ENCODE measurements at places on chromosomes 3 and 15.

DNA sequence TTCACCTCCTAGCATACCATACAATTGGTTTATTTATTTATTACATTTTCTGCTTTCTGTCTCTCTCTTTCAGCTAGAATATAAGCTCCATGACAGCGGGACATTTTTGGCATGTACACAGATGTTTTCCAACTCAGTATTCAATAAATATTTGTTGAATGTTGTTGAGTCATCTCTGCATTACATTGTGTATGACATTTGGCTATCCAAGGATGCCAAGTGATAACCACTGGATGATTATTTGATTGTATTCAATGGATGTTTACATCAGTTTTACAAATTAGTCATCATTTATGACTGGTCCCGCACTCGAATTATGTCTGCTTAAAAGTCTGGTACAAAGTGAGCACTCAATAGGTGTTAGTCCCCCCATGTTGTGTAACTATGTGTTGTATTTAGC is 49.5 kb upstream of the STXBP5L start:
- no peak for DNase-seq

DNA sequence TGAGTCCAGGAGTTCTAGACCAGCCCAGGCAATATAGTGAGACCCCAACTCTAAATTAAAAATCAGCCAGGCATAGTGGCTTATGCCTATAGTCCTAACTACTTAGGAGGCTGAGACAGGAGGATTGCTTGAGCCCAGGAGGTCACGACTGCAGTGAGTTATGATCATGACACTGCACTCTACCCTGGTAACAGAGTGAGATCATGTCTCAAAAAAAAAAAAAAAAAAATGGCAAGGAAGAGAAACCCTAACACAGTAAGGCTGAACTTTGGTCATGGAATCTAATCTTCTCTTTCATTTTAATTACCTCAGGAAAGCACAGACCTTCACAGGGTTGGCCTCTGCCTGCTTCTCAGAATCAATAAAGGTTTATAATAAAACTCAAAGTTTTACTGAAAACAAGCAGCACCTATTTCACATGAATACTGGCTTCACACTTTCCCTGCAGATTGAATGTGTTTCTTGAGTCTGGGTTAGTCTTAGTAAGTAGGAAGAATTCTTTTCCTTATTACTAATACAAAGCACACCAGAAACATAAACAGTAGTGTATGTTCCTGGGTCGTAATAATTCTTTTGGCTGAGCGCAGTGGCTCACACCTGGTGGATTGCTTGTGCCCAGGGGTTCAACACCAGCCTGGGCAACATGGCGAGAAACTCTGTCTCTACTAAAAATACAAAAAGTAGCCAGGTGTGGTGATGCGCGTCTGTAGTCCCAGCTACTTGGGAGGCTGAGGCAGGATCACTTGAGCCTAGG is 11.6 kb upstream of the NR2C2 start:
- DNase-seq, result no peak

- DNase-seq, result no peak
Observed at GRCh38 chr3:23094890-23095462, 108.2 kb upstream of the UBE2E2 start.

DNA sequence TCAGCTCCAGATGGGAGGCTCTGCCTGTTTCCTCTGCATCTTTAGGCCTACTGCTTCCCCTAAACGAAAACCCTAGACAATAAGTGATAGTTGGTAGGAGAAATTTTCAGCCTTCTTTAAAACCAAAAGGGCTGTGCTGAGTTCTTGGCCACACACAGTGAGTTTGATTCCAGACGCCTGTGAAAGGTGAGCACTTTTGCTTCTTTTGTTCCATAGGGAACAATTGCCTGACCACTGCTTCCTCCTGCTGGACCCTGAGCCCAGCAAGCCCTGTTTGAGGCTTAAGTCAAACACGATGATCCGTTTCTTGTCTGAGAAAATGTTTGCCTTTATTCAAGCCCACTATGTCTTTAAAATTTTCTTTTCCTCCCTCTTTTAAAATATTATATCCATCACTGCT is 493.9 kb downstream of the ZIC1 start:
- DNase-seq, result no peak

DNA sequence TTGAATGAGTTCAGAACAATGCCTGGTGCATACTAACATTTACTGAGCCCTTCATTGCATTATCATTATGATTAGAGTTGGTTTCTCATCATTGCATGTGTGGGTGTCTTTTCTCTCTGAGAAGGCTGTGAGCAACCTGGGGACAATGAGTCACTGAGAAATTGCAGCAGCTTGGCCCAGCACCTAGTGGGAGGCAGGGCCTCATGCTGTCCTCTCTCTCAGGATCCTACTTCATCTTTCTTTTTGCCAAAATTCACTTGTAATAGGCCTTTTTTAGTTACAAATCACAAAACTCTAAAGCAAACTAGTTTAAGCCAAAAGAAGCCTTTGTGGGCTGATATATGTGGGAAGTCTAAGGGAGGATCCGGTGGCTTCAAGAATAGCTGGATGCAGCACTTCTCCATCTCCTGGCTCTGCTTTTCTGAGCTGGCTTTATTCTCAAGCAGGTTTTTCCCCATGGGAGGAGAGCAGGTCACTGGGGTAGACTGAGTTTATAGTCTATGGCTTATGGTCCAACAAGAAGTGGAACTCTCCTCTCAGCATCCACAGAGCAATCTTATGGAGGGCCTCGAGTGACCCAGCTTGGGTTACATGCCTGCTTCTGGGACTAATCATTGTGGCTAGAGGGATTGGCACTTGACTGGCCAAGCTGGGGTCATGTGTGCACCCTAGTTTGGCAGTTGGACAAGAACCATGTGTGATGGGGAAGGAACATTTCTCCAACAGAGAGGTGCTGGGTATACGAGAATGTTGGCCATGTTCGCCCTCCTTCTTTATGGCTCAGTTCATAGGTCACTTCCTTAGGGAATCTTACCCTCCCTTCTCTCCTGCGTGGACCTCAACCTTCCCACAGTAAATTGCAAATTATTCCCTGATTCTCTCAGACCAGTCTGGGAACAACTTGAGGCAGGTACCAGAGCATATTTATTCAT is 8.7 kb upstream of the CAMK1 start:
- no peak for DNase-seq

DNA sequence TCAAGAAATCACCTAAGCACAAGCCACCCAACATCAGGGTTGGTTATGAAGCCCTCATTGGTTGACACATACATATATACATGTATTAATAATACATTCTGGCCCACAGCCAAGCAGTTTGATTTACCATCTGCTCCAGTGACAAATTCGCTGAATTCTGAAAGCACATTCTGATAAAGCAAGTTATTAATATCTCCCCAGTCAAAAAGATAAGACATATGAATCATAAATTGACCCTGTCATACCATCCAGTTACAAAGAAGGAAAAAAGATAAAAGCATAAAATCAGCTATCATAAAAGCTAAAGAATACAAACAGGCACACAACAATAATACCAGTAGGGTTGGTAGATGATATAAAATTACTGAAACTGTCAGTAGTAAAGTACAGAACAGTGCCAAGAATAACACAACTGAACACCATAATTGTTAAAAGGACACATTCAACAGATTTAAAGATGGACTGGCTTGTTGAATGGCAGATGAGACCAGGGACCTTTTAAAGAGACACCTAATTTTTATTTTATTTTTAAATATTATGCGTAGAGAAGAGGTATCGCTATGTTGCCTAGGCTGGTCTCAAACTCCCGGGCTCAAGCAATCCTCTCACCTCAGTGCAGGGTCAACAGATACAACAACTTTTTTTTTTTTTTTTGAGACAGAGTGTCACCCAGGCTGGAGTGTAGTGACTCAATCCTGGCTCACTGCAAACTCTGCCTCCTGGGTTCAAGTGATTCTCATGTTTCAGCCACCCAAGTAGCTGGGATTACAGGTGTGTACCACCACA is 7.7 kb downstream of the SNX4 start:
- no peak for DNase-seq

- no peak for DNase-seq
Observed at GRCh38 chr15:49622561-49622960, 1.7 kb downstream of the DTWD1 start.
